ENCODE measurements at places on chromosomes 1 and 21.
A peak's percentile ranks its signal among the peaks of the same experiment; 100 is the strongest.

DNA sequence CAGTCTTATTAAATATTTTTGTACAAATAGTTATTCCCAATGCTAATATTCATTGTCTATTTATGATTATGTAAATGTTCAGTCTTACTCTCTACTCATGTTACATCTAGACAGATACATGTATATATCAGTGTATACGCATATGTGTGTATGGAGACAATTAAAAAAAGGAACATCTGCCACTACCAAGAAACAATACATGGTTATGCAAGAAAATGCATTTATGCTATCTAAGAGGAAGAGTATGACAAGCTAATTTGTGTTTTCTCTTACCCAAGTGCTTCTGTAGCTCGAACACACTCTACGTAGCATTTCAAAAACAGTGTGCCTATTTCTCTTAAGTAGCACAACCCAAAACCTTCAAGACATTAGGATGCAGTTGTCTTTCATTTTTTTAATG lies 6.1 kb upstream of the RLF start:
- DNase-seq: no peak

DNA sequence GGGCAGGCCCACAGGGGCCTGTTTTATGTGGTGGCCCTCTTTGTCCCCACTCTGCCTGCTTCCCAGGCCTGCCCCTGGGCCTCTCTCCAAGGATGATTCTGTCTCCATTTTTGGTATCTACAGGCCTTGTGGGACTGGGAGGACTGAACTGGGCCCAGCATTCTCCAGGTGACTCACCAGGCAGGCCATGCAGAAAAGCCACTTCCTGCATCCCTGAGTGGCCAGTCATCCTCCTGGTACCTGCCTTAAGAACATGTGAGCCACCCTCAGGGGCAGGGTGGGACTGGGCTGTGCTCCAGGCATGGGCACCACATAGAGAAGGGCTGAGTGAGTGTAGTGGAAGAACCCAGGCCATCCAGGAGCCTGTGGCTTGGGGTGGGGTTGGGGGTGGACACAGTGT lies 20.0 kb upstream of the BCAR3 start:
- peak; percentile 100 for DNase-seq

DNA sequence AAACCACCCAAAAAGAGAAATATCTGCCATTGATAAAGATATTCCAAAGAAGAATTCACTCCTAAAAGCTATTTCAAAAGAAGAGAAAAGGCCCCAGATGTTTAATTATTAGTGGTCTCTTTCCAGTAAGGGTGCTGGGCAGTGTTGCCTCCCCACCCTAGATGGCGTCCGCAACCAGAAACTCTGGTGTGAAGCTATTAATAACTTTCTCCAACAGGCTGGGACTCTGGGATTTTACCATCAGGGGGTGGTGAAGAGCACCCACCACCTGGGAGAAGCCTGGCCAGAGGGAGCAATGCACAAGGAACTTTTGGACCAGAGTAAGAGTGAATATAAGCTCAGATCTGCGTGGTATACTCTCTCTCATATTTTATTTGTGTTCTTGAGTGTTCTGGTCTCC lies 115.4 kb upstream of the TIAM1 start:
- DNase-seq: no peak

- peak; percentile 87 for DNase-seq
These were observed 8.0 kb upstream of the CAMK2N1 start for GRCh38 chr1:20493839-20494608.

- DNase-seq: no peak
These were observed 125.2 kb upstream of the KCNJ6 start for GRCh38 chr21:38041493-38041892.

DNA sequence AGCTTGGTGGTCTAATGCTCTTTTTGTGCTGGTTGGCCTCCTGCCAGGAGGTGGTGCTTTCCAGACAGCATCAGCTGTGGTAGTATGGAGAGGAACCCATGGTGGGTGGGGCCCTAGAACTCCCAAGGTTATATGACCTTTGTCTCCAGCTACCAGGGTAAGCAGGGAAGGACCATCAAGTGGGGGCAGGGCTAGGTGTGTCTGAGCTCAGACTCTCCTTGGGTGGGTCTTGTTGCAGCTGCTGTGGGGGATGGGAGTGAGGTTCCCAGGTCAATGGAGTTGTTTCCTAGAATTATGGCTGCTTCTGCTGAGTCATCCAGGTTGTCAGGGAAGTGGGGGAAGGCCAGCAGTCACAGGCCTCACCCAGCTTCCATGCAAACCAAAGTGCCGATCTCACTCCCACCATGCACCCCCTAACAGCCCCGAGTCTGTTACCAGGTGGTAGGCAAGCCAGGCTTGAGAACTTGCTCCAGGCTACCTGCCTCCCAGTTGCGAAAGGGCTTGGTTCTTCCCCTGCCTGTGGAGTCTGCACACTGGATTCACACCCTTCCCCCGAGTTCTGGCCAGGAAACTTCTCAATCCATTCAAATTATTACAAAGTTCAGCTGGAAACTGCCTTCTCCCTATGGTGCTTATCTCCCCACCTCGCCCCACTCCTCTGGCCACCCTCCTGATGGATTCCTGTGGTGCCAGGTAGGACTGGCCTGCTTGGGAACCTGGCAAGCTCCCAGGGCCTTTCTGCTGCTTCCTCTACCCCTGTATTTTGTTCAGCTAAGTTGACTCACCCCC lies 37.8 kb downstream of the DRAM2 start:
- no peak for DNase-seq

- no peak for DNase-seq
These were observed 149.7 kb downstream of the LYPLAL1 start for GRCh38 chr1:219323426-219323825.

GRCh38 chr1:213704941-213705340 lies 282.8 kb upstream of the PROX1 start:
- DNase-seq: no peak

DNA sequence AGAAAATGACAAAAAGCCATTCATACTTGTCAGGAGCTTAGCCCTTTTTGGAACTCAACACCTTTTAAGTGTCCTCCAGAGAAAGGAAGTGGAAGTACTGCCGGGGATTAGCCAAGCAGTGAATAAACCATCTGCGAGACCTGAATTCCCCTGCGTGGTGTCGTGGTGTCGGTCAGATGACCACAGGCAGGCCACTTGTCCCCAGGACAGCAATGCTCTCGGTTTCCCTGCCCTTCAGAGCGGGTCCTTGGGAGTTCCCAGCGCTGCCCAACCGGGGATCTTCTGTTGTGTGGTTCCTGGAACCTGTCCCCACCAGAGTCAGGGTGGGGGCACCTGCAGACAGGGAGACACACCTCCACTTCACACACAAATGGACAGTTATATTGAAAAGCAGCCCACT lies 9.2 kb downstream of the GPR157 start:
- no peak for DNase-seq

DNA sequence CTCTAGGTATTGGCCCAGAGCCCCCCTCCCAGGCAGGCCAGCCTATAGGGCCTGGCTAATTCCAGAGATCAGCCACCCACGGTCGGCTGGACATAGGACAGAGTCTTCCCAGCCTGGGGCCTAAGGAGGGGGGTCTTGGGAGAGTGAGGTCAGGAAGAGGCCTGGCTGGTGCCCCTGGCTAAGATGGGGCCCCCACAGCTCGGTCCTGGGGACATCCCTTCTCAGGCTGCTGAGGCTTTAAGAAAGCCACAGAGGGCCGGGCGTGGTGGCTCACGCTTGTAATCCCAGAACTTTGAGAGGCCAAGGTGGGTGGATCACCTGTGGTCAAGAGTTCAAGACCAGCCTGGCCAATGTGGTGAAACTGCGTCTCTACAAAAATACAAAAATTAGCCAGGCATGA lies 2.5 kb downstream of the C1orf167 start:
- DNase-seq: no peak

DNA sequence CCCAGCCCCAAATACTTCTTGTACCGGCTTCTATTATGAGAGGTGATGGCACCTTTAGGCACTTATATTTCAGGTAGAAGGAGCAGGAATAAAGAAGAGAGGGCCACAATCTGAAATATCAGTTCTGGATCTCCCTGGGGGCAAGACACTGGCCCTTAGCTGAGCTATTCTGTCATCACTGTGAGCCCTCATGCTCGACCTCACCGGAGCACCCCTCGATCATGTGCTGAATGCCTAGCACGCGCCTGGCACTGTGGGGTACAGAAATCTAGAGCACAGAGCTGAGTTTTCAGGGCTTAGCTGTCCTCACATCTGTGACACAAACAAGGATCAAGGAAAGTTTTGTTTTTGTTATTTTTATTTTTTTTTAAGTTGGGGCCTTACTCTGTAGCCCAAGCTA lies 7.6 kb upstream of the MX1 start:
- no peak for DNase-seq

DNA sequence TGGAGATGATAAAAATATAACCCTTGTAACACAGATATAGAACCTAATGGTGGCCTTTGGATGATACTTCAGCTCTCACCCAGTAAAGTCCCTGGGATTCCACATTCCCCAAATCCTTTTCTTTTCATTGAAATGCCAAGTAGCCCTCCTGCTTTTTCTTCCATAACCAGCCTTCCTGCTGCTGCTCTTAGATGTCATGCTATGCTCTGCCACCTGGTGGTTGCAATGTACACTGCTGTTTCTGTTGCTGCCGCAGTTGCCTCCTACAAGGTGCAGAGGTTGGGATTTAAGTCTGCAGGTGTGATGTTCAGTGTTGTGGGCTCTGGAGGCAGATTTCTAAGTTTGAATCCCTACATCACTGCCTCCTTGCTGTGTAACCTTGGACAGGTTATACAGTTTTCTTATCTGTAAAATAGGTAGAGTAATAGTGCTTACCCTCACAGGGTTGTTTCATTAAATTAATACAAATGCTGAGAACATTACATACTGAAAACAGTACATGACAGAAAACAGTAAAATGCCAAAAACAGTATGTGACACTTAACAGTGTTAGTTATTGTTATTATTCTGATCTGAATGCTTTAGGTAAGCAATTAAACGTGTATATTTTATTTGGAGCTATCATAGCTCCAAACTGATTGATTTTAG lies 64.3 kb downstream of the CAMSAP2 start:
- peak; percentile 84 for DNase-seq

- DNase-seq: no peak
These were observed 257.7 kb upstream of the SGIP1 start for GRCh38 chr1:66276218-66276617.

DNA sequence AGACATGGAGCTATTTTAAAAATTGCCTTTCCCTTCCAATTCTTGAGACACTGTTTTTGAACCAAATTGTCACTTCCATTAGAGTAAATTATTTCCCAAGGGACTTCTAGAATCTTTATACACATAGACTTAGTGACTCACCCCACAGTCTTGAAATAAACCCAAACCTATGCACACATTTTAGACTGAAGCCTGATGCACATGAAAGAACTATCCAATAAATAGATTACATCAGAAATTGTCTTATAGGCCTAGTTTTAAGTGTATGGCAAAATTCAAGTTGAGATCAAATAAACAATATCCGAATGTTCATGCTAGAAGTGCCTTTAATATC lies 32.2 kb upstream of the ZNF326 start:
- DNase-seq: peak; percentile 48

- no peak for DNase-seq
These were observed 7.1 kb downstream of the C1orf226 start for GRCh38 chr1:162388615-162389014.

DNA sequence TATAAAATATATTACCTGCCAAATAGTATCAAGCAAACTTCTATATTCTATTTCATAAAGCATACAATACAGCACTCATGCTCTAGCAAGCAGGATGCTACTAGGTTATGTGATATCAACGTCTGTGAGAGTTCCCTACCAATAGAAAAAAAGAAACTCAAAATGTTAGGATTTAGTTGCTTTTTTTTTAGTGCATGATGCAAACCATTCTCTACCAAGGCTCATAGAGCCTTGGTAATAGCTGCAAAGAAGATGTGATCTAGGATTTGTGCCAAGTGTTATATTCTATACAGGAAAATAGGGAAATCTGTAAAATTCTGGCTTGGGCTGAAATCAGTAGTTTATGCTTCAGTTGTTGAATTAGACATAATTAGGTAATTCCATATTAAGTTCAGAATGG lies 394.4 kb downstream of the DSCAM start:
- DNase-seq: no peak

- peak; percentile 57 for DNase-seq
These were observed 7.9 kb upstream of the TIPRL start for GRCh38 chr1:168170564-168171508.

- no peak for DNase-seq
These were observed 27.8 kb upstream of the GPR153 start for GRCh38 chr1:6288665-6289064.

GRCh38 chr1:197572169-197572568 lies 203.1 kb downstream of the DENND1B start:
- DNase-seq: no peak

- peak; percentile 93 for DNase-seq
These were observed 7.3 kb downstream of the SYNC start for GRCh38 chr1:32695098-32695904.

DNA sequence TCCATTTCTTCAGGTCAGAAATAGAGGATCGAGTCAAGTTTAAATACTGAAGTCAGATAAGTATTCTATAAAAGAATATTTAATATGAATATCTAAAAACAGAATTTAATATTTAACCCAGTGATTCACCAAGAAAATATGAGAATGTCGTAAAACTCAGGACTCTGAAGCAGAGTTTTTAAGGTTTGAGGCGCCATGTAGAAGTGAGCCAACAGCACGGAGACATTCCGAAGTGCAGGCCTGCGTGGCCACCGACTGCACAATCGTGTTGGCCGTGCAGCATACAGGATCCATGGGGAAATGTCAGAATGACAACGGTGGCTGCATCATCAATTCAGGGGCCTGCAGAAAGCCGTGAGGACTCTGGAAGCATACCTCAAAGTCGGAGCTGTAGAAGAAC lies 23.4 kb downstream of the MRAP start:
- DNase-seq: no peak

GRCh38 chr1:55272994-55273393 lies 57.8 kb upstream of the USP24 start:
- DNase-seq: no peak

DNA sequence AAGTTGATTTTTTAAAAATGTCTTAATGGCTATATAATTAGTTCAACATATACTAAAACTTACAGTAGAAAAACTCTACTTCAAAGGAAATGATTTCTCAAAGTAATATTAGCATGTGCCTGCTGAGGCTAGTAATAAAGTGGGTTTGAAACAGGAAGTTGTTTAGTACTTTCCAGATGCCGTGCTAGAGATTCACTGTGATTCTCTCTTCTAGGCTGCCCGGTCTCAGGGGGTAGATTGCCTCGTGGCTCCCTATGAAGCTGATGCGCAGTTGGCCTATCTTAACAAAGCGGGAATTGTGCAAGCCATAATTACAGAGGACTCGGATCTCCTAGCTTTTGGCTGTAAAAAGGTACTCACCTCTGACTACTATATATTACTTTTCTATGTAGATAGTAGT lies 9.1 kb downstream of the EXO1 start:
- DNase-seq: peak; percentile 30

- DNase-seq: peak; percentile 49
These were observed 16.8 kb upstream of the STMN1 start for GRCh38 chr1:25922971-25923552.

DNA sequence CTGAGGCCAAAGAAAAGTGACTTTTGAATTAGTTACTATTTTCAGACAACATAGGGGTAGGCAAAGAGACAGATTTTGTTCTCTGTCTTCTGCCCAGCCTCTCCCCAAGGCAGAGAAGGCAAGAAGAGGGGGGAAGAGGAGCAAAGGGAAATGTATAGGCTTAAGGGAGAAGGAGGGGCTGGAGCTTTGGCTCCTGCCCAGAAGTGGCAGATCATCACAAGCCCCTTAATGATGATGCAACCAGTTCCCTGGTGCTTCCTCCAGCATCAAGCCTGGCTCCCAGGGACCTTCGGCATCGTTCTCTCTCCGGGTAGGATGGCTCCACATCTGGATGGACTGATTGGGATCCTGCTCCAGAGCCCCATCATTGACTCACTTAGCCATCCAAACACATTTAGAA lies 112.8 kb downstream of the KCND3 start:
- DNase-seq: no peak

All from EH (cell line).